Sigmoid colon (tissue), 7 donors: ENCODE measurements at places on chromosomes 6 and 20.
A peak's percentile ranks its signal among the peaks of the same experiment; 100 is the strongest.

GRCh38 chr6:1468126-1468525 lies 78.8 kb downstream of the FOXF2 start:
- DNase-seq, result no peak

DNA sequence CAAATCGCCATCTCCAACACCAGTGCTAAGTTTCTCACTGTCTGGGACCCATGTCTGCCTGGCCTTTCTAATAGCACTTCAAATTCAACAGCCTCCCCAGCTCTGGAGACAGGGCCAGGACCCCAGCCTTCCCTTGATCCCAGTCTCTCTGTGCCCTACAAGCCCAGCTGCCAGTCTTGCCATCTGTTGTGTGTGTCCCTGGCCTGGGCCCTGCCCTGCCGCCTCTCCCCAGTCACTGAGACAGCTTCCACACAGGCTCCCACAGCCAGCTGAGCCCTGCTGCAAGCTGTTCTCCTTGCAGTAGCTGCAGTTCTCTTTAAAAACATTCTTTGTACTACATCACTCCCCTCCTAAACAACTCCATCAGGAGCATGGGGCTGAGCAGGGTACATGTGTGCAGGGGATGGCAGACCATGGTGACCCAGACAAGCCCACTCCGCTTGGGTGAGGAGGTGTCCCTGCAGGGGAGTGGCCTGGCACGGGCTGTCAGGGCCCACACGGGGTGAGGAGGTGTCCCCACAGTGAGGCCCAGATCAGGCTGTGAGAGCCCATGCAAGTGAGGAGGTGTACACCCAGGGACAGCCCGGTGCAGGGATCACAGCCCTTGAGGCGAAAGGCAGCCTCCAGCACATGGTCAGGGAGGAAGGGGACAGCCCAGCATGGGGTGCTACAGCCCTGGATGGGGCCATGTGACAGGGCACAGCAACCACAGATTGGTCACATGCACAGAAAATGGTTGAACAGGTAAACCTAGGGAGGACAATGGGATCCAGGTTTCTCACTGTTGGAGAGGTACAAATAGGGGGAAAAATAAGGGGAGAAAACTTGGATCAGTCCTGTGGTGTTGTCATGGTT lies 16.2 kb downstream of the CST7 start:
- peak; percentile 57 for DNase-seq

DNA sequence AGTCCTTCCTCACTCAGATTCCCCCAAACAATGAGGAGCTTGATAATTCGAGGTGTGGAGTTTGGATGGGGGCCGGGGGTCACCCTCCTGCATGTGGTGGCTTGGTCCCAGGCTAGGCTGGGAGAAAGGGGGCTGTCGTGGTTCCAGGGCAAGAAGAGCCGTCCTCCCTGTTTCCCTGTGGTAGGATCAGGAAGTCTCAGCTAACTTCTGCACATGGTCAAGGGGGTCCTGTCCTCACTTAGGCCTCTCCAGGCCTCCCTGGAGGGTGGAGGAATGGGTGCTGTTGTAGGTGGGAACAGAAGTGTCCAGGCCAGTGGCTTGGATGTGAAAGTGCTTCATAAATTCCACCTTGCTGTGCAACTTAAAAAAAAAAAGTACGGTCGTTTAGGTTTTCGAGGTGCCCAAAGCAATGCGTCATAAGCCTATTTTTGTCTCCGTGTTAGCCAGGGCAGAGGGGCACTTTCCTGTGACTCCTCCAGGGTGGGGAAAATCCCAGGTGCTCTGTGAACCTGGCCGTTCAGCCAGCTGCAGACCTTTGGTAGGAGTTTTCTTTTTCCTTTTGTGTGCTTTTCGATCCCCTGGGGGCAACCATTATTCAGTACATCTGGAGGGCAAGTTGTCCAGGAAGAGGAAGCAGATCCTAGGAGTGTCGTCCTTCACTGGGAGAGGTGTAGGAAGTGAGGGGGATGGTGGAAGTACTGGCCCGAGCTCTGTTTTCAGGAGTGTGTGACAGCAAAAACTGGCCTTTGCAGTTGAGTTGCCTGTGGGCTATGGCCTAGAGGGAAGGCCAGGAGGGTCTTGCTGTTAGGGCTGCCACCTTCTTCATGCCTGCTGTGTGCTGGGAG lies 9.6 kb downstream of the IGF2R start:
- DNase-seq, result peak; percentile 48

DNA sequence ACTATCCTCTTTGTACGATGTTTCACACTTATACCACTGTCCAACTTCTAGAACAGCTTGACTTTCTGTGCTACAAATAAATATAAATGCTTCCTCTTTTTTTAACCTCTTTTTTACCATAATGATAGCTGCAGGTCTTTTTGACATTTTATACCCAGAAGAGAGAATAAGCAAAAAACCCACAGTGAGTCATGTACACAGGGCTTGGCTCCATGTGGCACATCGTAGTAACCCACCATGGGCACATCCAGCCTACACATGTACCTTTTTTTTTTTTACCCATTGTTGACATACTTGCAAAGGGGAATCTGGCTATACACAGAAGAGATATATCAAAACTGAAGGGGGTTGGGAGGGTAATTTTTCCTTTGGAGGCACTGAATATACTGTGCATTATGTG lies 59.5 kb upstream of the RSPO3 start:
- no peak for DNase-seq

DNA sequence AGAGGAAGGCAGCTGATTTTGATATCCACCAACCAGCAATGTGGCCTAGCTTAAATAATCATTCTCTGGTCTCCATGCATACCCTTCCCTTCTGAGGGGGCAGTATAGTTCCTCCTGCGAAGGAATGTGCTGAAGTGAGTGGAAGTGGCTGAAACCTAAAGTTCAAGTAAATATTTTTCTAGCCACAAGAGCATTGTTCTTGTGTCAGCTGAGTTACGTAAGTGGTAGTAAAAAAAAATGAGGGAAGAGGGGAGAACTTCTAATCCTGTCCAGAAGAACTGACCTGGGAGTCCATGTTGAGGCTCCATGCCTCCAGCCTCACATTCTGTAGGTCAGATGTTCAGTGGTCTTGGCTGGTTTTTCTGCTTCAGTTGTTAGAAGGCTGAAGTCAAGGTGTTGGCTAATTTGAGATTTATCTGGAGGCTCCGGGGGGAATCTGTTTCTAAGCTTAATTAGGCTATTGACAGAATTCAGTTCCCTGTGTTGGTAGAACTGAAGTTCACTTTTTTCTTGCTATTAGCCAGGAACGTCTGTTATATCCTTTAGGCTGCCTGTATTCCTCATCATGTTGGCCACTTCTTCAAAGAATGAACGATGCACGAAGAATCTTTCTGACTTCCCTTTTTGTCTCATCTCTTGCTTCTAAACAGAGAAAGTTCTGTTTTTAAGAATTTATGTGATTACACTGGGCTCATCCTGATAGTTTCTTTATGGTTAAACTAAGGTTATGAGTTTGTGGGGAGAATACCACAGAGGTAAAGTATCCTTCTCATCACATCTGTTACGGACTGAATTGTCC lies 207.1 kb upstream of the PRSS16 start:
- no peak for DNase-seq

DNA sequence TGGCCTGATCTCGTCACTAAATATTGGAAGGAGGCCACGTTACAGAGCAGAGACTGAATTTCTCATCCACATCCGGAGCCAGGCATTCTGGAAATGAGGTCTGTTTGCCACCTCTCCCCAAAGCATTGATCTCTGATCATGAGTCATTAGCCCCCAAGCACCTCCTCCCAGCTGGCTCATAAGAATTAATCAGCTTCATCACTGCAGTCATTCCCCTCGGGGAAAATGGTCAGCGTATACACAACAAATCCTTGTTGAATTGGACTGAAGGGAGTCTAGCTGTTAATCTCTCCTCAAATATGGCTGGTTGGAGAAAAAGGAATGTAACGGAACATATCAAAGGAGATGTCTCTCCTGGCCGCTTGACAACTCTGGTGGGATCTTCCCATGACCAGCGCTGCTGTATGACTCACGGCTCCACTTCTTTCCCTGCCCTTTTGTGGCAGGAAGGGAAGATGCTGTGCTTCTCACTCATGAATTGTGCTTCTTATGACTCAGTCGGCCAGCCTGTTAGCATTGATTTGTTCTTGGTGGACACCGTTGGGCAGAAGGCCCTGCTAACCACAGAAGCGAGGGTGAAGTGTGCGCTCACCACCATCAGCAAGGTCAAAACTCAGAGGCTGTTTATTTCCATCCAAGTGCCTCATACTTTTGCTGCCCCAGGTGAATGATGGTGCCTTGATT lies 76.7 kb downstream of the RNF182 start:
- DNase-seq, result no peak

GRCh38 chr6:169165561-169166300 lies 87.9 kb downstream of the THBS2 start:
- DNase-seq, result peak; percentile 52

- no peak for DNase-seq
These were observed 333.2 kb upstream of the PLCB4 start for GRCh38 chr20:8735674-8736073.

DNA sequence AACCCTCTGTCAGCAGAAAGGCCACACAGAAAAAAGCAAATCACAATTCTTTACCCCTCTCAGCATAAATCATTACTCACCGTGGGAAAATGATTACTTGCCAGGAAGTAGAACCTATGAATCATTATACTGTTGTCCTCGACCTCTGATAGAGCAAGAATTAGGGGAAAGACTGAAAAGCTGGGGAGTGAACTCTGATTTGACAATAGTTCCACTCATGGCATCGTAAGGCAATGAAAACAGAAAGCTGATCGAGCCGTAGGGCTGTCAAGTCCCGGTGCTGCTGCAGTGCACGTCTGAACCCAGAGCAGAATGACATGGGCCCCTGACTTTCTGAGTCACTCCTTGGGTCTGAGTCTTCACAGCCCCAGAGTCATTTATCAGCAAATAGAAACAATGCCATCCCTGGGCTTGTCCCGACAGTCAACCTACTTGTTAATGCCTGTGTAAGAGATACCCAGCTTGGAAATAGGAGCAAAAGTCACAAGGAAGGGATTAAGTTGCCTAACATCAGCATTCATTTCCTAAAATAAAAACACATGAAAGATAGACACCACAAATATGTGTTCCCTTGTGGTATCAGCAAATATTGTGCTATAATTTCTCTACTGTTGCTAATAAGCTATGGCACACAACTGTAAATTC lies 224.8 kb upstream of the MARCKS start:
- DNase-seq, result no peak

GRCh38 chr20:11569163-11569562 lies 348.5 kb upstream of the BTBD3 start:
- no peak for DNase-seq

DNA sequence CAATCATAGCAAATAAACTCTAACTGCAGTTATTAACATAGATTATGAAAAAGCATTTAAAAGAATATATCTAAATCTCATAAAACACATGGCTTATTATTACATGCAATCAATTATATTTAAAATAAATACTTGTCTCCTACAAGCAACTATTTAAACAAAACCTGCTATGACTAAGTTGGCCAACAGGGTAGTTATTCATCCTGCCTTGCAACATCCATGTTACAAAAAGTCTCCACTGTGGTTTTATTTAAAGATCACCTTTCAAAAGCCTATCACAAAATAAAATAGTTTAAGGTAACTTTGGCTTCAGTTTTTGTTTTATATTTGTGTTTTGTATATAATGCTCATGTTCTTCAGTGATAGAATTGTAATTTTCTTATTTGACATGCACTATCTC lies 1127.0 kb upstream of the MAP3K7 start:
- no peak for DNase-seq

DNA sequence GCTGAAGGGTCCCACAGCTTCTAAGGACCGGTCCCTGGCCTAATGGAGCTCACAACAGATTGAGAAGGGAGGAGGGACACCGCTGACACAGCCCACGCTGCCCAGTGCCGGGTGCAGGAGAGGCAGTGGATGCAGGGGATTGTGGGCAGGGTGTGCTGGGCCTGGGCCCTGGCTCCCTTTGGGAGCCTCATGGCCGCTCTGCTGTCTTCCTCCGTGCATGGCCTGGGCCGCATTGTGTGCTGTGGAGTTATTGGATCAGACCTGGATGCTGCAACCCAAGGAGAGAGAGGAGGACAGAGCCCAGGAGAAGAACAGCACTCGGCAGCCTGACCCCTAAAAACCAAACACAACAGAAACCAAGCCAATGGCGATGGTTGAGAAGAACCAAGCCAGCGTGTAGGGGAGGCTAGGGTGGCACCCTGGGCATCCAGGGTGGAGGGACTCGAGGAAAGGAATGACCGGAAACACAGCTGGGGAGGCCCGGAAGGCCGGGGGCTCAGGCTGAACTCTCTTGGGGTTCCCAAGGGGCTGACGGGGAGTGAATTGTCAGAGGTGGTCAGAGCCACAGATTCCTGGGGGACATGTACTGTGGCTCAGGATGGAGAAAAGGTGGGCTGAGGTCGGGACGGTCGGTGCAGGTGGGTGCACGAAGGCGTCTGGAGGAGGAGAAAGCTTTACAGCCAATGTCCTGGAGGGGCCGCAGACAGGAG lies 41.0 kb downstream of the ERMARD start:
- no peak for DNase-seq

GRCh38 chr6:13432526-13433184 lies 54.7 kb downstream of the GFOD1 start:
- no peak for DNase-seq

DNA sequence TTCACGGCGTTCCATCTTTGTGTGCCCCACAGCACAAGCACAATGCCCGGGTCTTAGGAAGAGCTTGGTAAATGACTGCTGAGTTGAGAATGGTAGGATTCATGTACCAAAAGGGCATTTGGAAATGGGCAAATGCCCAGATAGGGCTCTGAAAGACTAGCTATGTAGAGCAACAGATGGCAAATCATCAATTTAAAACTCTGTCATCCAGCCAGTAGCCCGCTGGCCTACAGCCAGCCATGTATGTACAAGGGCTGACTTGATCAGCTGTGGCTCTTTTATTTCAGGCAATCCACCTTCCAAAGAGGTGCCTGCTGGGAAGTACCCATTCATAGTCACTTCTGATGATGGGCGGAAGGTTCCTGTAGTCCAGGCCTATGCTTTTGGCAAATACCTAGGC lies 35.1 kb downstream of the NT5E start:
- no peak for DNase-seq

- DNase-seq, result no peak
These were observed 8.6 kb downstream of the GJA1 start for GRCh38 chr6:121443971-121444541.

DNA sequence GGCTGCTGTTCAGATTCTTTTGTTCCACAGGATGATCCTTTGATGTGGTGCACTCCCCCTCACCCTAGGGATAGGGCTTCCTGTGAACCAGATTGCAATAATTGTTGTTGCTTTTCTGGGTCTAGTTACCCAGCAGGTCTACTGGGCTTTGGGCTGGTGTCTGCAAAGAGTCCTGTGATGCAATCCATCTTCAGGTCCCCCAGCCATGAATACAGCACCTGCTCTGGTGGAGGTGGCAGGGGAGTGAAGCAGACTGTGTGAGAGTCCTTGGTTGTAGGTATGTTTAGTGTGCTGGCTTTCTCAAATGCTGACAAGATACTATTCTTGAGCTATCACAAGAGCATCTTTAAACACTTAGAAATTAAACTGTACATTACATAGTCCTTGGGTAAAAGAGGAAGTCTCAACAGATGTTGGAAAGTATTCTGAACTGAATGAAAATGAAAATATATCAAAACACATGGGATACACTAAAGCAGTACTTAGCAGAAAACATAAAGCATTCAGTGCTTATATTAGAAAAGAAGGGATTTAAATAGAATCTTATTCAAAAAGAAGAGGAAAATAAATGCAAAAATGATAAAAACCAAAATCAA lies 49.1 kb upstream of the CCR6 start:
- no peak for DNase-seq
